BE2C (cell line): ENCODE measurements at places on chromosomes 1 and 21.

DNA sequence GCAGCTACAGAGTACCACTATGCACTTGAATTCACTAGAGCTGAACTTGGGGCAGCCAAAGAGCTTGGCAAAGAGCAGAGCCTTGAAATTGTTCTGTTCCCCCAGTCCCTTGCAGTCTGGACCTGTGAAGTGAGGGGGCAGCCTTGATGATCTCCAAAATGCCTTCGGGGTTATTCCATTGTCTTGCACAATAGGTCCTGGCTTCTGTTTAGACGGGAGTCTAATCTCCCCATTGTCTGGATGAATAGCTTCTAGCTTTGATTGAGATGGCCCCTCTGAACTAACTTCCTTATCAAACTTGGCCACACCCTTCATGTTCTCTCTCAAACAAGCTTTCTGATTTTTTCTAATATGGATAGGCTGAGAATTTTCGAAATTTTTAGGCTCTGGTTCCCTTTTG is 72.6 kb downstream of the PGM1 start:
- no peak for DNase-seq

GRCh38 chr21:37240978-37241377 is 26.2 kb downstream of the VPS26C start:
- no peak for DNase-seq

GRCh38 chr1:211632117-211632807 is 43.2 kb downstream of the NEK2 start:
- no peak for DNase-seq

GRCh38 chr1:19414515-19415121 is 70.7 kb downstream of the CAPZB start:
- no peak for DNase-seq
